ENCODE measurements at places on chromosomes 4 and X.

GRCh38 chr4:64465263-64465662 is 56.0 kb upstream of the TECRL start:
- DNase-seq, result no peak

GRCh38 chr4:3267576-3268394 is 18.8 kb downstream of the MSANTD1 start:
- DNase-seq, result no peak

- DNase-seq, result no peak
Observed at GRCh38 chr4:159778298-159778697, 675.4 kb downstream of the RAPGEF2 start.

DNA sequence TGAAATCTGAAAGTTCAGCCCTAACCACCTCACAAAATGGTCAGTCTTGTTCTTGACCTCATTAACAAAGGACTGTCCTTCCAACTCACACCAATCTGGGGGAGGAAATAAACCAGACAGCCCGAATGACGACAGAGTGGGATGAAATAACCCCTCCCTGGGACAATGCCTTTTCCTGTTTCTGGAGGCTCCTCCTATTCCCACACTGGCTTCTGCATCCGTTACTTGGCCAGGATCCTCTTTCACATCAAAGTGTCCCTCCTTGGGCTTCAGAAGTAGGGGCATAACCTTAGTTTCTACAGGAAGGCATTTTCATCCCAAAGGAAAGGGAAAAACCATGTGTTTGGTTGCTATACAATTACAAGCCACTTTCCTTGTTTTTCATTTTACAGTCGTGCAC is 59.8 kb upstream of the RPL34 start:
- no peak for DNase-seq

GRCh38 chr4:137389911-137390520 is 142.3 kb downstream of the PCDH18 start:
- DNase-seq, result no peak

DNA sequence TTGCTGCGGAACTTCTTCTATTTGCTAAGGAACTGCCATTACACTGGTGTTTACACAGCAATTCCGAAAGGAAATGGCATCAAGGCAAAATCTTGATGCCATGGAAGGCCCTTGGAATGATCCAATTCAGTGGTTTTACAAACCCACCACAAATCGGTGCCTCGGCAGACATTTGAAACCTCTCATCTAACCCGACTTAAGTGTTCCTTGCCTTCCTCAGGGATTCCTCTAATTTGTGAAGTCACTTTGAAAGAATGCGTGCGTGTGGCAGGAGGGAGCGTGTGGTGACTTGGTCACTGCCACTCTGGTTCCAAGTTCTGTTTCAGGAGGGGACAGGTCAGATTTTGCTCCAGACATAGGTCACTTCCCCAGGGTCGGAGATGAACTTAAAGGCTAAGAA is 4.8 kb downstream of the NOP14 start:
- no peak for DNase-seq

Data from non-pigmented ciliary epithelial cell (primary cell).